ENCODE measurements at places on chromosomes 12 and 14. TPM values are rescaled to one million over a fixed set of nuclear protein-coding genes. Genes with fewer than 3 reads are reported as not detected.

The POU6F1 gene
- total RNA-seq: 8.8 TPM

The OASL gene
- 0.39 TPM for total RNA-seq

The GDF11 gene
- total RNA-seq: 9.6 TPM

The DAO gene
- 0.40 TPM for total RNA-seq

The SMIM41 gene
- 0.33 TPM for total RNA-seq

The SPIC gene
- total RNA-seq: not detected

The KRT7 gene
- total RNA-seq: 0.33 TPM

The SERPINA10 gene
- 0.06 TPM for total RNA-seq

The FAM234B gene
- 17.2 TPM for total RNA-seq

The AKAP3 gene
- total RNA-seq: 3.3 TPM

The CPM gene
- total RNA-seq: 17.7 TPM

The ACYP1 gene
- 23.0 TPM for total RNA-seq

The RAPGEF3 gene
- 20.6 TPM for total RNA-seq

The PTPRQ gene
- total RNA-seq: 1.3 TPM

The PRH2 gene
- 0.88 TPM for total RNA-seq

The PTPRR gene
- 6.2 TPM for total RNA-seq

The DNAJC22 gene
- 2.2 TPM for total RNA-seq

The ULK1 gene
- 10.0 TPM for total RNA-seq

The NUAK1 gene
- total RNA-seq: 20.1 TPM

The FAM181A gene
- 3.5 TPM for total RNA-seq

The BHLHE41 gene
- total RNA-seq: 15.3 TPM

The KLC1 gene
- total RNA-seq: 207 TPM

The LRRC43 gene
- 8.9 TPM for total RNA-seq

The RNU7-1 gene
- total RNA-seq: not detected

The SRRM4 gene
- total RNA-seq: 3.8 TPM

The DAZAP2 gene
- total RNA-seq: 124 TPM

The SAMD15 gene
- 4.2 TPM for total RNA-seq

The ZBTB25 gene
- total RNA-seq: 18.2 TPM

The ESRRB gene
- 0.99 TPM for total RNA-seq

The BCAT1 gene
- total RNA-seq: 30.0 TPM

The ACOT4 gene
- total RNA-seq: 1.5 TPM

The CD69 gene
- 9.6 TPM for total RNA-seq

The PSMB11 gene
- total RNA-seq: not detected

The ANO2 gene
- total RNA-seq: 11.7 TPM

The TPH2 gene
- total RNA-seq: 0.11 TPM

The FGF23 gene
- total RNA-seq: not detected

The ADAMTS20 gene
- 0.44 TPM for total RNA-seq

The SERPINA6 gene
- 0.06 TPM for total RNA-seq

The LGR5 gene
- total RNA-seq: 1.6 TPM

The PPP1R1A gene
- 9.4 TPM for total RNA-seq

The RFLNA gene
- total RNA-seq: 35.5 TPM

The CCDC196 gene
- not detected for total RNA-seq

The PEX5 gene
- 38.8 TPM for total RNA-seq

The TMEM260 gene
- total RNA-seq: 22.5 TPM

The MAP3K9 gene
- total RNA-seq: 6.4 TPM

The RD3L gene
- total RNA-seq: not detected

The KSR2 gene
- total RNA-seq: 10.0 TPM

The AMDHD1 gene
- 0.69 TPM for total RNA-seq

The PTPRO gene
- 29.9 TPM for total RNA-seq

The HNF1A gene
- total RNA-seq: not detected

The GSC gene
- not detected for total RNA-seq

The TAPBPL gene
- 26.4 TPM for total RNA-seq

The A2M gene
- total RNA-seq: 175 TPM

The TTC7B gene
- 35.4 TPM for total RNA-seq

Measured in spinal cord (tissue), 10 donors.